NCI-H446 (cell line): ENCODE measurements at places on chromosomes 4 and X.

DNA sequence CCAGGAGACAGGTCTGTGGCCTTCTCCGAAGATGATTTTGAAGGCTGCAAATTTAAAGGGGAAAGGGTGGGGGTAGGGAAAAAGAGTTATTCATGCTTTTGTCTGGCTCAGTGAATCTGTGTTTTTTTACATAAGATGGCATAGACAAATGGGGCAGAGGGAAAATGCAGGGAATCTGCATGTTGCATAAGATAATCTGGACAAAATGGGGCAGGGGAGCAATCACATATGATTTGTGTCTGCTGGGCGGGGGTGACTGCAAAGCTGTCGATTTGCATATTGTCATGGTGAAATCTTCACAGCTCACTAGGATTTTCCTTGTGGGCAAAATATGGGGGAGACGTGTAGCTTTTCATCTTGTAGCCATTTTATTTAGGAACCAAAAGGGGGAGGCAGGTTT, 29.4 kb upstream of the GYG2 start:
- DNase-seq, result no peak

- DNase-seq, result no peak
Measured at GRCh38 chr4:13344216-13344615, 139.9 kb downstream of the RAB28 start.

- peak; percentile 42 for DNase-seq
Measured at GRCh38 chr4:145935253-145936141, 3.1 kb downstream of the ZNF827 start.

DNA sequence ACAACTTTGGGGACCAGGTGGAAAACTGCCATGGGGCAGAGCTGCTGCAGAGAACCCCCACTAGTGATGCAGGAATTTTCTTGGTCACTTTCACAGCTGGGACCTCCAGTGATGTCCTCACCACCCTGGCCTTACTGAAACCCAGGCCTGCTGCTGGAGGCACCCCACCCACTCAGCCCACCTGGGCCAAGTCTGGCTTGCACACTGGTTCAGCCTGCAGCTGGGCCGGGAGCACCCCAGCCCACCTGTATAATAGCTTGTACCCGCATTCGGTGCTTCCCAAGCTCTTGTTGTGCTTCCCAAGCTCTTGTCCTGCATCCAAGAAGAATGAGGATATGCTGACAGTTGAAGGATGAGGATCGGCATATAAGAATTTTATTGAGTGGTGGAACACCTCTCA, 86.4 kb upstream of the ZMAT1 start:
- DNase-seq, result no peak

GRCh38 chr4:27123123-27123768, 262.6 kb downstream of the STIM2 start:
- DNase-seq, result no peak

DNA sequence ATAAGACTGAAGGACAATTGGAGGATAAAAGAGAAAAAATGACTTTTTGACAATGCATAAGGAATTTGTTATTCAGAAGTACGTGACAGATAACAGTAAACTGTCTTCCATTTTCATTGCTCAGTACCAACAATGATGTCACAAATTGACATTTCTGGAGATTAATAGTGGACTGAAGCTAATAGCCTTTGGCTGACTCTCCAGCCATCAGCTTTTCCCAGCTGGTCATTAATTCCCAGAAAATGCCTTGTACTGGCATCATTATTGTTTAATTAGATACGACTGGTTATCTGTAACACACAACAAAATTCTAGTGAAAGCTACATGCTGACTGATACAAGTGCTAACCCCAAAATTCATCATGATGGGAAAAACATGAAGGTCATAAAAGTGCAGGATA, 147.9 kb upstream of the FGF13 start:
- DNase-seq, result no peak

GRCh38 chr4:139728840-139729239, 63.2 kb downstream of the MGST2 start:
- no peak for DNase-seq

DNA sequence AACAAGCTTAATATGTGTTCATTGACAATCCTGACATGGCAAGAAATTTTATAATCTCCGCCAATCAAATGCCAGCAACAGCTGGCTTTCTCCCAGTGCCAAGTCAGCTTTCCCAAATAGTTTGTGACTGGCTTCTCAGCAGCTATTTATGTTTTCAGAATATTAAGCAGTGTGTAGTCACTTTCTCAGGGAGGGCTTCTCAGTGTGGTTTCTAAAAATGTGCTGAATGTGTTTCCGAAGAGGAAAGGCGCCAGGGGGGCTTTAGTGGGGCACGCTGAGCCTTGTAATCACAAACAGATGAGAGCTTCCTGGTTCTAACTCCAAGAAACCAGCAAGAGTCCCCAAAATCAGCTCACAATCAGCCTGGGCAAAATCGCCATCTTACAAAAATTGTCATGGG, 258.7 kb upstream of the CPEB2 start:
- DNase-seq, result no peak

- no peak for DNase-seq
Measured at GRCh38 chr4:182346675-182347375, 103.6 kb downstream of the TENM3 start.

DNA sequence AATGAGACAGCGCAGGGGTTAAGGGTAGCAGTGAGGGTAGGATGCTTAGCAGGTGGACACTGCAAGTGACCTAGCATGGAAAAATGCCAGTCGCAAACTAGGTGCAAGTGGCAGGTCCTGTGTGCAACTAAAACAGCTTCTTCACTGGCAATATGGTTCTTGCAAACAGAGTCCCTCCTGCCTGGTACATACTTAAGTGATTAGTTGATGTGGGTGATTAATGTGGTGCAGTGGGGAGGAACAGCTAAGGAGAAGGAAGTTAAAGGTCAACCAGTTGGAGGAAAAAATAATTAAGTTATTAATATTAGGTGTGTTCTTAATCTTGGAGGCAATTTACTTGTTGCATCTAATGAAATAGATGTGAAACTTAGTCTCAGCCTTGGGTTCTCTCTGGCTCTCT, 121.6 kb upstream of the IGFBP7 start:
- no peak for DNase-seq

DNA sequence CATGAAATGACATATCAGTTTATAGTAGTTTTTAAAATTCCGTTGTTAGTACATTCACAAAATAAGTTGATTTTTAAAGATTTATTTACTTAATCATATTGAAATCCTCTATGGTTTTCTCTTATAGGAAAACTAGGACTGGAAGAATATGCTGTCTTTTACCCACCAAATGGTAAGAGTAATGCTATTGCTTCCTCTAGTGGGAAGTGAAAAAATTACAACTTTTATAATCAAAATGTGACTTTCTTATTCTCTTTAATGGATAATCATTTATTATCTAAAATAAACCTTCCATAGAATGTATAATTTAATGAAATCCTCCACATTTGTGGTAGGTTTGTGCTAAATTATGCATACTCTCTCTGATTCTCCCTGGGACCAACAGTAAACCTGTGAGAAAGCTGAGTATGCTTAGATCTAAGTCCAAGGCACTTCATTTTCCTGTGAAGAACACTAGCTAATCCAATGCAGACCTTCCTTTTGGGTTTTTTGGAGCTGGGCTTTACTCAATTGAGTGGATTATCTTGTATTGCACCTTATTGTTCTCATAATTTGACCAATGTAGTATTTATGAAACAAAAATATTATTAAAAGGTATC, 136.2 kb downstream of the TBC1D19 start:
- DNase-seq, result no peak

GRCh38 chr4:137471895-137472294, 60.4 kb downstream of the PCDH18 start:
- no peak for DNase-seq

- no peak for DNase-seq
Measured at GRCh38 chrX:26597981-26598380, 382.0 kb downstream of the MAGEB5 start.

DNA sequence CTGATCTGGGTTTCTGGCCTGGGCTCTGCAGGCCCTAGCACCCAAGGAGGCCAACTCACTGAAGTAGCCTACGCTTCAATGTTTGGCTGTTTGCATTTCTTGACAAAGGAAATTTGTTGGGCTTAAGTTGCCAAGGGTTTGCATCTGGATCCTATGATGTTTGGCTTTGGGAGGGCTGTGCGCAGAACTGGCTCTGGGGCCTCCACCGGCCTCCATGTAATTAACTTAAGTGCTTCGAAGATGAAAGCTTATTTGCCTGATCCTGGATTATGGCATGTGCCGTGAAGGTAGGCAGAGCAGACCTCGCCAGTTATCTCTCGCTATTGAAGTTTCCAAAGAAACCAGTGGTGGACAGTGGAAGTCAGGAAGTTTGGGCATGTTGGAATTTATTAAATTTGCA, 124.3 kb upstream of the STX18 start:
- DNase-seq, result no peak

DNA sequence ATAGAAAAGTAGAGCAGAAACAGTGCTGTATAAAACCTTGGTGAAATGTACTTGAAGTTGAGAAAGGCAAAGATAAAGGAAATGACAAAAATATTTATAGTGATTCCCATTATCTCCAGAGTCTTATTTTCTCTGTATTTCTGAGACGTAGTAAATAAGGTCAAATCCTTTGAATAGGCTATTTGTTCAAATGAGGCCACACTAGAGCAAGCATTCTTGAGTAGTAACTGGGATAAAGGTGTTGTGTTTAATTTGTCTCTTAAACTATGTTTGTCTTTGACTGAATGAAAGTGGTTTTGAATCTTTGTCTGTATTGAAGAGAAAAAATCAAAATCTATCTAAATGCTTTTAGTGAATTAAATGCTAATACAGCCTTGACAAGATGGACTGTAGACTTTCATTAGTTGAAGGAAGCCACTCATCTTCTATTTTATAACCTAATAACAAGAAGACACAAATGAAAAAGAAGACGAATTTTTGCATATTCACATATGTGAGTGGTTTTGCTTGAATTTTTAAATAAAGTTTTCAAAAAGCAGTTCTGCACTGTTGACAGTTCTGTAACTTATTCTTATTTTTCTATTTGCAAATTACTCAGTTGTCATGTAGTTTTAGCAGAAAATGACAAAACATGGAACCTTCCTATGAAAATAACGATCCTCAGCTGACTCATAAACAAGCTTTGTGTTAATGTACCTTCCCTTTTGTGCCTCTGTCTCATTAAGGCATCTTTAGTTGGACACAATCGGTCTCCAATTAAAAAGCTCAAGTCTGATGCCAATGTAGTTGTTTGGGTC, 94.8 kb upstream of the PCDH18 start:
- DNase-seq, result no peak

DNA sequence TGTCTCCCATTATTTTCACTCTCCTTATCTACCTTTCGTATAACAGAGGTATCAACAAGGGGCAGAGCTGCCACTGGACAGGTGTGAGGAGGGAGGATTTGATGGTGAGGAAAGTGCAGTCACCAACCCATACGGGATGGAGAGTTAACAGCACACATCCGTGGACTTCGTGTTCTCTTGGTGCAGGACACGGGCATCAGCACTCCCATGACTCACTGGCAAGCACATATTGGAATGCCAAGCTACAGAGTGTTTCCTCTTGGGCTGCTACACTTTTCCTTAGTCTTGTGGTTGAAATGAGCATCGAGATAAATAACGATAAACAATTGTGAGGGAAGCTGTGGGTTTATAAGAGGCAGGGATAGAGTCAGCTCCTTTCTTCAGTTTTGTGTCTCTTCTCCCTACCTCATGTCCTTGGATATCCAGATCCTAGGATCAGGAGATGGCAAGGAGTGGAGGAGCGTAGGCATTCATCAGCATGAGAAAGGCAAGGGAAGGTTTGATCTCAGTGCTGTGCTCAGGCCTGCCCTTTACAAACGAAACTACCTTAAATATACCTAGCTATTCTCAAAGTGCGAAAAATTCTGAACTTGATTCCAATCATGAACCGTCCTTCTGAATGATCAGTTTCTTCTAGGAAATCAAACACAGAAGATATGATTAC, 96.3 kb downstream of the ZNF827 start:
- DNase-seq, result no peak

GRCh38 chrX:65582450-65583082, 48.0 kb upstream of the LAS1L start:
- DNase-seq, result no peak

- DNase-seq, result no peak
Measured at GRCh38 chr4:100356172-100356571, 161.7 kb downstream of the EMCN start.

- DNase-seq, result peak; percentile 56
Measured at GRCh38 chr4:121370729-121371325, 10.0 kb downstream of the QRFPR start.

GRCh38 chr4:476501-476900, 22.5 kb downstream of the ZNF721 start:
- no peak for DNase-seq

DNA sequence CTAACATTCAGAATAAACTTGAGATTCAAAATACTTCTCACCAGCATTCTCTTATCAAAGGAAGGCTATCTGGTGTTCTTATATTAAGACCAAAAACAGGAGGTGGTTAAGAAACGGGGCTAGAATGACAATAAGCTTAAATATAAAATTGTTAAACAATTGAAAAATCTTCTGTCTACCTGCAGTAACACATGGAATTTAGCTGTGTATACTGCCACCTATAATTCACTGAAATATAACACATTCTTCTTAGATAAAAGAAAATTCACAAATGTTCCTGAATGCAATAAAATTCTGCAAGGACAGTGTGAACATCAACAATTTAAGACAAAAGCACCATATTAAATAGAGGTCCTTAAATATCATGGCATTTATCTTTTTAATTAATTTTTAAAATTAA, 11.5 kb upstream of the PCDH10 start:
- DNase-seq, result no peak

- no peak for DNase-seq
Measured at GRCh38 chrX:152136312-152136711, 2.1 kb downstream of the MAGEA10 start.

GRCh38 chr4:7324651-7325121, 110.0 kb downstream of the PSAPL1 start:
- no peak for DNase-seq

- DNase-seq, result no peak
Measured at GRCh38 chr4:176498617-176499256, 179.0 kb downstream of the SPCS3 start.

DNA sequence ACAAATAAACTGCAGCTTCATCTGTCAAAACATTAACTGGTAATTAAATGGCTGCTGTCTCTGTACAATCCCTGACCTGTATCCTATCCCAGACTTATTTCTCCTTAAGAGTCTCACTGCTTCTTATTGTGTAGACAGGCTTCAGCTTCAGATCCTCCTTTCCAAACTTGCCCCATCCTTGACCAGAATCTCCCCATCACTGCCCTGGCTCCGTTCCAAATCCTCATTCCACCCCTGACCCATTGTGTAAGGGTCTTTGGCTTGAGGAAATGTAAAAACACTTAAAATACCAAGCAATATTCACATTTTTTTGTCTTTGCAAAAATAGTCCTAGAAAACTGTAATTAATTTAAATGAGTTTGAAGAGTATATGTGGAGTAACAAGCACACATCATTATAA, 152.6 kb upstream of the VEGFC start:
- no peak for DNase-seq

GRCh38 chr4:148265627-148266026, 176.6 kb downstream of the NR3C2 start:
- DNase-seq, result no peak

DNA sequence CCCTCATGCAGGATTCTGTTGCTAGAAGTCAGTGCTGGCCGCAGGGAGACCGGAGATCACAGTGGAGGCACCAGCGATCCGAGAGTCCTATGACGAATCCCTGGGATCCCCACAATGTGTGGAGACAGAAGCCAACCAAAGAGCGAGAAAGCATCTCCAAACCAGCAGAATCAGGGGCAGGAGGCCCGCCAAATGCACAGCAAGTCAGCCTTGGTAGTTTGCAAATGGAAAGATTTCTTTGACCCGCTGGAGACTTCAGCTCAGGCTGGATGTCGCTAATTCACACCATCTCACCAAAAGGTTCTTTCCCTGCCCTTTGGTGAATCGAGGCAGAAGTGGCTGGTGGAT, 505 bp upstream of the PKD2 start:
- DNase-seq, result no peak
